ENCODE measurements at places on chromosomes 6 and 20. TPM values are rescaled to one million over a fixed set of nuclear protein-coding genes. Genes with fewer than 3 reads are reported as not detected.

The CST2 gene
- total RNA-seq, result not detected

The CCN6 gene
- total RNA-seq, result not detected

The SNAP25 gene
- total RNA-seq, result not detected

The MROH8 gene
- total RNA-seq, result 8.2 TPM

The TMEM200A gene
- total RNA-seq, result 0.16 TPM

The HLA-DOB gene
- not detected for total RNA-seq

The RSPH9 gene
- total RNA-seq, result 1.1 TPM

The LPA gene
- not detected for total RNA-seq

All from SK-MEL-5 (cell line).